Stimulated activated CD8-positive, alpha-beta memory T cell treated with anti-CD3 and anti-CD28 coated beads, Interleukin-4, amount 100 ng/mL, for 1 hour (primary cell): ENCODE measurements at places on chromosomes 4 and X.

- DNase-seq: no peak
Measured at GRCh38 chr4:94917146-94917545, 159.4 kb downstream of the BMPR1B start.

- no peak for DNase-seq
Measured at GRCh38 chrX:37677765-37678164, 7.8 kb upstream of the XK start.

- DNase-seq: no peak
Measured at GRCh38 chr4:40909363-40909876, 159.7 kb downstream of the NSUN7 start.

- no peak for DNase-seq
Measured at GRCh38 chr4:52983563-52984303, 121.6 kb downstream of the RASL11B start.

DNA sequence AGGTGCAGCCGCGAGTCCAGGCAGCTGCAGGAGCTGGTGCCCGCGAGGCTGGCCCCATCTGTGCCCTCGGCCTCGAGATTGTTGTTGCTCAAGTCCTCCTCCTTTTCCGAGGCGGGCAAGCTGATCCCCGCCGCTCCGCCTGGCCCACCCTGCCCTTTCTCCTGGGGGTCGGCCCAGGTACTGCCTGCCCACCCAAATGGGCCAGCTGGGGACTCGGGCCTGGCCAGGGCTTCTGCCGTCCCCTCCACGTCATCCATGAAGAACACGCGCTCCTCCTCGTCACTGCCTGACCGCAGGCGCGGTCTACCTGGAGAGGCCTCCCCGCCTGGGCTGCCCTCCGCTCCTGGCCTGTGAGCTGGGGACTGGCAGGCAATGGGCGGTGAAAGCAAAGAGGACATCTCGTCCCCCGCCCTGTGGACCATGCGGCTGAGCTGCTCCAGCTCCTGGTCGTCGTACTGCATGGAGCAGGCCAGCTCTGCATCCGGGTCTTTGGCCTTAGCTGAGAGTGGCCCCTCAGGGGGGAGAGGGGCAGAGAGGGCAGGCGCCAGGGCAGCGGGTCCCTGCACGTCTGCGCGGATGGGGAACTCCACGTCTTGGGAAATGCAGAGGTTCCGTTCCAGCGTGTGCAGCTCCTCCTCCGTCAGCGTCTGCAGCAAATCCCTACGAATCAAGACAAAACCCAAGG lies 43.1 kb upstream of the MXD4 start:
- no peak for DNase-seq

DNA sequence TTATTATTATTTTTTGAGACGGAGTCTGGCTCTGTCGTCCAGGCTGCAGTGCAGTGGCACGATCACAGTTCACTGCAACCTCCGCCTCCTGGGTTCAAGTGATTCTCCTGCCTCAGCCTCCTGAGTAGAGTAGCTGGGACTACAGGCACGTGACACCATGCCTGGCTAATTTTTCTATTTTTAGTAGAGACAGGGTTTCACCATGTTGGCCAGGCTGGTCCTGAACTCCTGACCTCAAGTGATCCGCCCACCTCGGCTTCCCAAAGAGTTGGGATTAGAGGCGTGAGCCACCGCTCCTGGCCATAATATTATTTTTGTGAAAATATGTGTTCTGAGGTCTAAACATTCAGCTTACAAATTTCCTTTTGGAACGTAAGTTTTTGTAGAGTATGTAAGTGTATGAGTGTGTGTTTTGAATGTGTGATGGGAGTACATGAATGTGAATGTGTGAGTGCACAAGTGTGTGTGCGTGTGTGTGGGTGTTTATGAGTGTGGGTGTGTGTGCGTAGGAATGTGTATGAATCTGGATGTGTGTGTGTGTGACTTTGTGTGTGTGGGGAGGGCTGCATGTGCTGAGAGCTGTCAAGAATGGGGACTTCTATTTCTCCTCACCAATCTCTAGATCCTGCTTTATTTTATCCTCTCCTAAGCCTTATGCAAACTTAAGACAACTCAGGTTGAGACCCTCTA lies 5.7 kb upstream of the MGST2 start:
- no peak for DNase-seq

GRCh38 chr4:1211371-1211770 lies 37.6 kb downstream of the CTBP1 start:
- DNase-seq: no peak

DNA sequence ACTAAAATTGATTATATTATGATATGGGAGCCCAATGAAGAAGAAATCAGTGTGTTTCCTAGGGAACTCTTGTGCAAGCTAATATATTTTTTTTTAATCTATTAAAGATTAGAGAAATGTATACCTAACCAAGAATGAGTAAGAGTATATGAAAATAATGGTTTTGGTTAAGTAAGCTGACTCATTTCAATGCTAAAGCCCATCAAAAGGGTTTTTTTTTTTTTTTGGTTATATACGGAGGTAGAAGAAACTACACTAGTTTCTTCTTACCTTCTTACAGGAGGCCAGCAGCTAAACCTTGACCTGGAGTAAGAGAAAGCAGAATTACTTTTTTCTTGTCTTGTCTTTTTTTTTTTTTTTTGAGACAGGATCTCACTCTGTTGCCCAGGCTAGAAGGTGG lies 27.5 kb downstream of the RUFY3 start:
- no peak for DNase-seq

DNA sequence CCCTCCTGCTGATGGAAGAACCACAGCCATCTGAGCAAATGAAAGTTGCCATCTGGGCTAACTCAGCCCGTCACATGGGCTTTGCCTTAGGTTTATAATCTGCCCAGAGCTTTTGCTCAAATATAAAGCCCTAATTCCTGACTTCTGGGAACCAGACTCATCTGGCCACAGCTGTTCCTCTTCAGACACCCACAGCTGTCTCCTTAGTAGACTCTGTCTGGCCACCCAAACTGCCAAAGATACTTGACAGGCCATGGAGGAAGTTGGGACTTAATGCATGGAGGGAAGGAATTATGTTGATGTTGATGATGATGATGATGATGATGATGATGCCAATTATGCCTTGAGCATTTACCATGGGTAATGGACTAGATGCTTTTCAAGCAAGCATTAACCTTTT lies 8.0 kb downstream of the LGI2 start:
- no peak for DNase-seq

- no peak for DNase-seq
Measured at GRCh38 chr4:177574446-177574845, 132.2 kb upstream of the AGA start.

DNA sequence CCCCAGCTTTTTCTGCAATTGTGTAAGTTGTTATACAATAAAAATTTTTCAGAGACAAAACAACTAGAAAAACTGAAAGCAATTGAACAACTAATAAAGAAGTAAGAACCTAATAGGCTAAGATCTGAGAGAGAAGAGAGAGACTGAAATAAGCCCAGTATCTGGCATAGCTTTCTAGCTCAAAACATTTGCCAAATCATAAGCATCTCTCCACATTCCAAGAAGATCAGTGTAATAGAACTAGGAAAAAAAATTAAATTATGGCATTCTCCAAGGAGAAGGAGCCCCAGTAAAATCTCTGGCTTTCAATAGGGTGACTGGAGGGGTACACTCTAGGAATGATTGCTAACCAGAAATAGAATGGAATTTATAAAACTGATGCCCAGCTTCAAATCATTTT lies 19.0 kb upstream of the PPP3CA start:
- no peak for DNase-seq

DNA sequence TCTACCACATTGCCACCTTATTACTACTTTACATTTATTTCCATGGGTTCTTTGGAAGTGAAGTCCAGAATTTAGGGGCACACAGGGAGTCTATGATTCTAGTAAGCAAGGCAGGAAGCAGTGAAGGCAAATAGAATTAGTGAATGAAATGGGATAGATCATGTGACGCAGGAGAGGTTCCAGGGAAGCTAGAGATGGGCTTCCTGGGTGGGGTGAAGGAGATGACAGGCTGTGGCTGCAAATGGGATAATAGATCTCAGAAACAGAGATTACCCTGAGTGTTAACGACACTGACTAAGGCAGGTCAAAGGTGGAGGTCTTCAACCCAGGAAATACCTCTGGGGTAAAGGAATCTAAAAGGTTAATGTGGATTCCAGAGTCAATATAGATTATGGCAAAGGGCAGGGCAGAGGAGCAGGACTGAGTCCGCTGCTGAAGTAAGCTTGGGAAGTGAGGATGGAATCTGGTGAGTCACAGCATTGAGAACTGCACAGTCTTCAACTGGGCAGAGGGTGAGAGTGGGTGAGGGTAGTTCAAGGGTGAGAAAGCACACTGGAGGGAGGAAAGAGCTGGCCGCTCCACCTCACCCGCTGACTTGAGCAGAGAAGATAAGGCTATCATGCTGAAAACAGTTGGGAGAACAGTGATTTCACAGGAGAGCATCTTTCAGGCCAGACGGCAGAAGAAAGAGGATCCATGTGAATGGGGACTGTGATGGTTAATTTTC lies 70.8 kb downstream of the ANXA3 start:
- DNase-seq: no peak

GRCh38 chrX:13432414-13433297 lies 112.8 kb upstream of the ATXN3L start:
- DNase-seq: no peak

- DNase-seq: no peak
Measured at GRCh38 chr4:130479020-130479419, 1383.1 kb downstream of the C4orf33 start.

GRCh38 chr4:113958766-113959538 lies 20.5 kb downstream of the ARSJ start:
- DNase-seq: no peak

GRCh38 chr4:110196206-110196870 lies 2.1 kb downstream of the ELOVL6 start:
- DNase-seq: no peak

DNA sequence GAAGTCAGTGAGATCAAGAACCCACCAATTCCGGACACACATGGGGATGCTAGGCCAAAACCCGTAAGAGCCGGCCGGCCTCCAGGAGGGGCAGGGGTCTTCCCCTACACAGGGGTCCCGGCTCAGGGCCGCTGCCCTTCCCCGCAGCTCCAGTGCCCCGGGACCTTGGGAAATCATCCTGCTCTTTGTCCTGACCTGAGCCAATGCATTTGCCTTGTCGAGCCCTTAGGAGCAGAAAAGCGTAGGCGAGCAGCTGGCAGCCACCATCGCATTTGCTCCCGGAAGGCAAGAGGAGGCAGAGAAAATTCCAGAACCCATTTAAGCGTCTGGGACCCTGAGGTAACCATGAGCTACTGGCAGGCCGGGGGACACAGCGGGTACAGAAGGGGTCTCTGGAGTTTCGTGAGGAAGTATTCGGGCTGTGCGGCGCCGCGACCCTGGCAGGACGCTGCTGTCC lies 7.4 kb upstream of the TNIP2 start:
- no peak for DNase-seq

DNA sequence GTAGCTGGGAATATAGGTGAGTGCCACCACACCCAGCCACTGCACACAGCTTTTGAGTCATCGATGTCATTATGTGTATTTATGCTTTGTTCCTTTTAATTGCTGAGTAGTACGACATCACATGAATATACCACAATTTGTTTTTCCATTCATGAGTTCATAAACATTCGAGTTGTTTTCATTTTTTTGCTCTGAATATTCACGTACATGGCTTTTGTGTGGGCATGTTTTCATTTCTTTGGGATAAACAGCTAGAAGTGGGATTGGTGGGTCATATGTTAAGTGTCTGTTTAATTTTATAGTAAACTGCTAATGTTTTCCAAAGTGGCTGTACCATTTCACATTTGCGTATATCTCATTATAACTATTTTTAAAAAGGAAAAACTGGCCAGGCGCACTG lies 45.1 kb upstream of the KDR start:
- DNase-seq: no peak

- DNase-seq: no peak
Measured at GRCh38 chr4:5370286-5370685, 319.0 kb downstream of the STK32B start.

GRCh38 chr4:26075583-26075982 lies 161.6 kb downstream of the SMIM20 start:
- no peak for DNase-seq

DNA sequence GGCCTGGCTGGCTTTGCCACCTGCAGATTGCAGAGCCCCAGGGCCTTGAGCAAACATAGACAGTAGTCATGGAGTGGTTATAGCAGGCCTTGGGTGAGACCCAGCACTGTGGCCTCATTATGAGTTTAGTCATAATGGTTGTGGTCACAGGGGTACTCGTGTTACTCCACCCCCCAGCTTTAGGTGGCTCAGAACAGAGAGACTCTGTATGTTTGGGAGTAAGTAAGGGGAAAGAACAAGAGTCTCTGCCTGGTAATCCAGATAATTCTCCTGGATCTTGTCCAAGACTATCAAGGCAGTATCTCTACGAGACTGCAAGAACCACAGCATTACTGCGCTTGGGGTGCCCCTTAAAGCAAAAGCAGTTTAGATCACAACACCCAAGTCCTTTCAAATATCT lies 62.3 kb upstream of the SCRG1 start:
- DNase-seq: no peak

- DNase-seq: no peak
Measured at GRCh38 chr4:64250488-64250887, 158.8 kb downstream of the TECRL start.

- DNase-seq: no peak
Measured at GRCh38 chr4:19803406-19803805, 448.3 kb upstream of the SLIT2 start.

DNA sequence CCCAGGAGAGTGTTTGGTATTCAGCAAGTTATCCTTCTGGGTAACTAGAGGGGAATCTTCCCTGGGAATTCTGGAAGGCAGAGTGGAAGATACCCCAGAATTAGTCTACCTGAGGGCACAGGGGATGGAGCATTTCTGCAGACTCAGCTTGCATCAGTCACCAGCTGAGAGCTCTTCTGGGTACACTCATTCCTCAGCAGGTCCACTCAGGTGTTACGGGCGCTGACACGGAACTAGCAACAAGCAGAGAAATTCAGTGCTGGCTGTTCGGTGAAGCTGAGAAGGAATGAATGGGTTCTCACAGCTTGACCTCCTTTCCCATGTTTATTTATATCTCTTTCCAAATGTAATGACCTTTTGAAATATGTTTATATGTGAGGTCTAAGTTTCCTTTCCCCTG lies 106.0 kb upstream of the PNPLA4 start:
- DNase-seq: no peak

GRCh38 chr4:167537761-167538160 lies 303.5 kb upstream of the SPOCK3 start:
- DNase-seq: no peak

DNA sequence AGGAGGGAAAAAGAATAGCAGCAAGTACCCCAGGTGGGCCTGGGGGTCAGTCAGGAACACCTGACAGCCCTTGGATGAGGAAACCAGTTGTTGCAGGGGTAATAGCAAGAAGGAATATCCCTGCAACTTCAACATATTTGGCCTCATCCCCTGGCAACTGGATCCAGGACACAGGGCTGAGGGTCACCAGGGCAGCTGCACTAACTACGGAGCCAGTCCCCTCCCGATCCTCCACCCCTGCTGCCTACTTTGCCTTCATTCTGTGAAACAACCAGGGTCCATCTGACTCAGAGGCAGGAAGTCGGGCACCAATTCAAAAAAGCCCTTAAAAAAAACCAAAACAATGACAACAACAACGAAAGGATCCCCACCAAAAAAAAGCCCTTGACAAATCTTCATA lies 52.9 kb downstream of the FRMPD3 start:
- DNase-seq: no peak

DNA sequence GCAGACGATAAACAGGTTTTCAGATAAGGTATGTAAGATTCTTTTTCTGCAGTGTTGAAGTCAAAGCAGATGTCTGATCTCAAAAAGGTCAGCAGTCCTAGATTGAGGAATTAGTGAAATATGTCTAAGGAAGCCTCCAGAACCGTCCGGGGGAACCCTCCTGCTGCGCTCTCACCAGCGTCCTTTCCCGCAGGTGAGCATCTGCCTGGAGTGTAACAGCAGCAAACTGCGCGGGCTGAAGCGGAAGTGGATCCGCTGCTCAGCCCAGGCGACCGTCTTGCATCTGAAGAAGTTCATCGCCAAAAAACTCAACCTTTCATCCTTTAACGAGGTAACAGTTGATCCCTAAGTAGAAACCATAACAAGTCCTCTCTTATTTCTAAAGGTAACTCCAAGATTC lies 55.5 kb downstream of the PCGF3 start:
- DNase-seq: no peak
